ENCODE measurements at places on chromosomes 12 and 14.

GRCh38 chr14:56715938-56716337 lies 94.3 kb downstream of the OTX2 start:
- H3K4me3 ChIP-seq = no peak overlapping the region
- no peaks in the 10 kb centered on the region for H3K27me3 ChIP-seq
- H3K4me1 ChIP-seq = no peaks in the 10 kb centered on the region

GRCh38 chr14:54535646-54536045 lies 25.9 kb downstream of the CGRRF1 start:
- H3K36me3 ChIP-seq = no peaks in the 10 kb centered on the region
- no peaks in the 10 kb centered on the region for H3K4me1 ChIP-seq
- no peak overlapping the region for H3K27ac ChIP-seq
- no peak for DNase-seq
- H3K4me3 ChIP-seq = no peak overlapping the region

- H3K36me3 ChIP-seq = no peaks in the 10 kb centered on the region
- H3K4me3 ChIP-seq = no peak overlapping the region
- H3K4me1 ChIP-seq = no peaks in the 10 kb centered on the region
Observed at GRCh38 chr14:33377596-33378390, 439.1 kb downstream of the NPAS3 start.

DNA sequence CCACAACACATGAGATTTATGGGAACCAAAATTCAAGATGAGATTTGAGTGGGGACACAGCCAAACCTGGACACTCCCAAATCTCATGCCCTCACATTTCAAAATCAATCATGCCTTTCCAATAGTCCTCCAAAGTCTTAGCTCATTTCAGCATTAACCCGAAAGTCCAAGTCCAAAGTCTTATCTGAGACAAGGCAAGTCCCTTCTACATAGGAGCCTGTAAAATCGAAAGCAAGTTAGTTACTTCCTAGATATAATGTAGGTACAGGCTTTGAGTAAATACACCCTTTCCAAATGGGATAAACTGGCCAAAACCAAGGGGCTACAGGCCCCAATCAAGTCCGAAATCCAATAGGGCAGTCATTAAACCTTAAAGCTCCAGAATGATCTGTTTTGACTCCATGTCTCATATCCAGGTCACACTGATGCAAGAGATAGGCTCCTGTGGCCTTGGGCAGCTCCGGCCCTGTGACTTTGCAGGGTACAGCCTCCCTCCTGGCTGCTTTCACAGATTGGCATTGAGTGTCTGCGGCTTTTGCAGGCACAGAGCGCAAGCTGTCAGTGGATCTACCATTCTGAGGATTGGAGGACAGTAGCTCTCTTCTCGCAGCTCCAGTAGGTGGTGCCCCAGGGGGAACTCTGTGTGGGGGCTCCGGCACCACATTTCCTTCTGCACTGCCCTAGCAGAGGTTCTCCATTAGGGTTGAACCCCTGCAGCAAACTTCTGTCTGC lies 60.1 kb downstream of the LRIG3 start:
- H3K27me3 ChIP-seq = no peaks in the 10 kb centered on the region
- no peak overlapping the region for H3K4me3 ChIP-seq
- no peaks in the 10 kb centered on the region for H3K36me3 ChIP-seq
